ENCODE measurements at places on chromosomes 7 and 10.

DNA sequence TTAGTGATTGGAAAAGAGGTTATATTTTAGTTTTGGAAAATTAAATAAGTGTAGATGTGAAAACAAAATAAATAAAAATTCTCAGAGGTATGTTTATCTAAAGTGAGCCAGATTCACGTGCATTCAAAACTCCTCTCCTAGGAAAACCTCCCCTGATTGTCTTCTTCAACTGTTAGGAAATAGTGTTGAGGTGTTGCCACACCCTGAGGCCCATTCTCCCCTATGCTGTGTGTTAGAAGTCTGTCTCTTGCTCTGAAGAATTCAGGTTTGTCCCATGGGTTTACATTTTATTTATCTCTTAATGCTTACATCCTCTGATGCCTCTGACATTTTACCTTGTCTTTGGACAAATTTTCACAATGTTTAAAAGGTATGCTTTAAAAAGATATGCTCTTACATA lies 40.3 kb downstream of the PTPRE start:
- DNase-seq: no peak

GRCh38 chr7:156731651-156732050 lies 91.1 kb downstream of the RNF32 start:
- DNase-seq: no peak

DNA sequence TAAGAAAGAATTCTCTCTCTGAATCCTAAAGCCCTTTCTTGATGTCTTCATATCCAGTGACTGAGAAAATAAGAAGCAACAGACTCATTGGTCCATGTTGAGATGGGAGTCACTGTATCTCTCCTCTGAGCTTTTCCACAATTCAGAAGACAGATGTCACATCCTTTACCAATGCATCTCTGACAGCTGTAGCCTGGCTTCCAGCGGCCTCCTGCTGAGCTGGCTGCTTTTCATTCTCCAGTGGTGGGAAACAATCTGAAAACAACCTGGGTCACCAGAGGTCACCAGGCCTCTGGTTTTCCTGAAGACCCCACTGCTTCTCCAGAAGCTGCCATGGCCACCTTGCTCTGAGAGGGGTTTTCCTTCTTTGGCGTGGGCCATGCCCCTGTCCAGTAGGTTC lies 18.3 kb upstream of the RPA3 start:
- peak; percentile 75 for DNase-seq

DNA sequence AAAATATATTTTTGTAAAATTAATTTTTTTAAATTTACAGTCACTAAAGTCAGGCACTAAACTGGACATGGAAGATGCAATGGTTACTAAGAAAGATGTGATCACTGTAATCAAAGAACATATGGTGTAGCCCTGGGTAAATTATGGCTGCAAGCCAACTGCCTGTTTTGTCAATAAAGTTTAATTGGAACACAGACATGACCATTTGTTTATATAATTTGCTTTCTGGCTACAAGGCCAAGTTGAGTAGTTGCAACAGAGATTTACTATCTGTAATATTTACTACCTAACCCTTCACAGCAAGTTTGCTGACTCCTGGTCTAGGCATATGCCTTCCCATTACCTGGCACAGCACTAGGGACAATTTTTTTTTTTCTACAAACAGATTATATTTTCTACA lies 448.9 kb downstream of the ADRA2A start:
- DNase-seq: no peak

DNA sequence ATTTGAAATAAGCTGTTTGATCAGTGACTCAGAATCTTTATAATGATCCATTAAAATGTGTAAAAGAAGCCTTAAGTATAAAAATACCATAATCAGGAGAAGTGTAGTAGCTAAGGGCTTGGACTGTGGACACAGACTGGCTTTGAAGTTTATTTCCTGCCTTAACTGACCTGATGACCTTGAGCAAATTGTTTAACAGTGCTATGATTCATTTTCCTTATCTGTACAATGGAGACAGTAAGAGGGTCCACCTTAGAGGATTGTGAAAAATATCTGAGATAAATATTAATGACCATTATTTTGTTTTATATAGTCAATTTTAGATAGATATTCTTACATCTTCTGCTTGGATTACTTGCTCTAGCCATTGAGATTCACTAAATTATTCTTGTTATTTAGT lies 13.3 kb upstream of the RPA3 start:
- no peak for DNase-seq

- no peak for DNase-seq
Observed at GRCh38 chr10:35300063-35300699, 36.1 kb upstream of the CCNY start.

- no peak for DNase-seq
Observed at GRCh38 chr7:43937444-43937843, 11.2 kb downstream of the UBE2D4 start.

DNA sequence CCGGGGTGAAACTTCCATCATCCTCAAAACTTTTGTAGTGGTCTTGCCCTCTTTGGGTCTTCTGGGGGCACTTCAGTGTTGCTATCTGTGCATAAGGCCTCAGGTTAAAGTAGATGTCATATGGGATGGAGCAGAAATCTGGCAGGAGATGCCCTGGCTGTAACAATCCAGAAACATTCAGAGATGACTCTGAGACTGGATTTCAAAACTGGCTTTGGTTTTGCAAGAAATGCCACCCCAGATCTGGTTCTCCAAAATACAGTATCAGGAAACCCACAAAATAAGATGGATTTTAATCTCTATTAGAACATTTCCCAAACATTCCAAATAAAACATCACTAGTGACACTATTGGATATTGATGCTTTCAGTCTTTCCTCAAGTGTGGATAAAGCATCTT lies 191.5 kb downstream of the REEP3 start:
- DNase-seq: no peak

DNA sequence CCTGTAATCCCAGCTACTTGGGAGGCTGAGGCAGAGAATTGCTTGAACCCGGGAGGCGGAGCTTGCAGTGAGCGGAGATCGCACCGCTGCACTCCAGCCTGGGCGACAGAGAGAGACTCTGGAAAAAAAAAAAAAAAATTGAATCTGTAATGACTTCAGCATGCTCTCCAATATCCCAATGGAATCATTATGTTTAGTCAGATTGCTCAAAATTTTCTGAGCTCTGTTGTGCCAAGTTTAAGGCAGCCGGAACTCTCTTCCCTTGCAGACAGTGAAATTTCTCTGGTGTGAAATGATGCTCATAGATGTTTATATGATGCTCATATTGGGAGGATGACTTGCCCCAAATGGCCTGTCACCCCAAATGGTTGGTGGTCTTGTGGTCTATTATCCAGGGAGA lies 180.9 kb downstream of the CTTNBP2 start:
- no peak for DNase-seq

DNA sequence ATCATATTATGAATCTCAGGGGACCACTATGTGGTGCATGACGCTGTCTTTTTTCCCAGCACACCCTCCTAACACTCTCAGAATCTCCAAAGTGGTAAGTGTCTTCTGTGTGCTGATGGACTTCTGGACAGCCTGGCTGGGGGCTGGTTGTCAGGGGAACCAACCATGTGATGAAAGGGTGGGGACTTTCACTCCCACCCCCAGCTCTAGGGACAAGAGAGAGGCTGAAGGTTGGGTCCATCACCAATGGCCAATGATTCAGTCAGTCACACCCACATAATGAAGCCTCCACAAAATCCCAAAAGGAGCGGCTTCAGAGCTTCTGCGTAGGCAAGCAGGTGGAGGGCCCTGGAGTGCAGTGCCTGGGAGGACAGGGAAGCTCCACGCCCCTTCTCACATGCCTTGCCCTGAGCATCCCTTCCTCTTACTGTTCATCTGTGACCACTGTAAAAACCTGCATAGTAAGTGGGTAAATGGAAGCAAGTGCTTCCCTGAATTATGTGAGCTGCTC lies 44.6 kb downstream of the RASGEF1A start:
- peak; percentile 40 for DNase-seq

DNA sequence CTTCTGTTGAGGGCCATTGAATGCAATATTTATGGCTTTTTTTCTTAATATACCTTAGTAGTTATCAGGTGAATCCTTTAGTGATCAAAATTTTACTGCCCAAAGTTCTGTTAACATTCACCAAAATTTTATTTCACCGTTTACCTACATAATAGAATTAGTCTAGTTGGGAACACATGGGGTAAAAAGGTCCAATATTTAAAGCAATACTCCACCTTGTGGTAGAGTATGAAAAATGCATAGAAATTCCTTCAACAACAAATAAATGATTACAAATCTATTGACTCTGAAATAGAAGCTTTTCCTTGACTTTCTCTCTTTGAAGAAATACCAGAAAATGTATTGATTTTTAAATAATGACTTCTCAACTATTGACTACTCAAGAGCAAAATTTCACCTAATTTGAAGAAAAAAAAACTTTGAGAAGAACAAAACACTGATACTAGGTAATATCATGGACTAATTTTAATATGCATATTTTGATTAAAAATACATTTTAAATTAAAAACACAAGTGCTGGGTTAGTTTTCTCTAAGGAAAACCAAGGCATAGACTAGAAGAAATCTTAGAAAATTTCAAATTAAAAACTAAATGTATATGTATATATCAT lies 43.3 kb downstream of the POLR1F start:
- no peak for DNase-seq

- no peak for DNase-seq
Observed at GRCh38 chr10:63409465-63410027, 56.2 kb downstream of the JMJD1C start.

GRCh38 chr7:91927912-91928311 lies 12.8 kb upstream of the AKAP9 start:
- no peak for DNase-seq

DNA sequence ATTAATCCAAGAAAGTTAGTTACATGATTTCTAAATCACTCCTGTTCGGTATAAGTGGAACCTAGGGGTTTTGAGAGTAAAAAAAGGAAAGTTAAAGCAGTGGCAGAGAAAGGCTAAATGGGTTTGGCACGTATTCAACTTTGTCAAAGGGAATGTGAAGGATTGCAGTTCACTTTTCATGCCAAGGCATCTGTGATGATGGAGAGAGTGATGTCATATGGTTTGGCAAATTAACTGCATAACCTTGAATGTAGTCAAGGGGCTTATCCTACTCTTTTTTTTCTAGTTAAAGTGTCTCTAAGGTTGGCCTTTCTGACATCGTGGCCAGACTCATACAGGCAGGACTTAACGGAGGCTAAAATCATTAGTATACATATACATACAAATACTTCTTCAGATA lies 277.8 kb downstream of the EXOC4 start:
- DNase-seq: no peak

- DNase-seq: no peak
Observed at GRCh38 chr7:31407178-31407676, 66.7 kb upstream of the NEUROD6 start.

DNA sequence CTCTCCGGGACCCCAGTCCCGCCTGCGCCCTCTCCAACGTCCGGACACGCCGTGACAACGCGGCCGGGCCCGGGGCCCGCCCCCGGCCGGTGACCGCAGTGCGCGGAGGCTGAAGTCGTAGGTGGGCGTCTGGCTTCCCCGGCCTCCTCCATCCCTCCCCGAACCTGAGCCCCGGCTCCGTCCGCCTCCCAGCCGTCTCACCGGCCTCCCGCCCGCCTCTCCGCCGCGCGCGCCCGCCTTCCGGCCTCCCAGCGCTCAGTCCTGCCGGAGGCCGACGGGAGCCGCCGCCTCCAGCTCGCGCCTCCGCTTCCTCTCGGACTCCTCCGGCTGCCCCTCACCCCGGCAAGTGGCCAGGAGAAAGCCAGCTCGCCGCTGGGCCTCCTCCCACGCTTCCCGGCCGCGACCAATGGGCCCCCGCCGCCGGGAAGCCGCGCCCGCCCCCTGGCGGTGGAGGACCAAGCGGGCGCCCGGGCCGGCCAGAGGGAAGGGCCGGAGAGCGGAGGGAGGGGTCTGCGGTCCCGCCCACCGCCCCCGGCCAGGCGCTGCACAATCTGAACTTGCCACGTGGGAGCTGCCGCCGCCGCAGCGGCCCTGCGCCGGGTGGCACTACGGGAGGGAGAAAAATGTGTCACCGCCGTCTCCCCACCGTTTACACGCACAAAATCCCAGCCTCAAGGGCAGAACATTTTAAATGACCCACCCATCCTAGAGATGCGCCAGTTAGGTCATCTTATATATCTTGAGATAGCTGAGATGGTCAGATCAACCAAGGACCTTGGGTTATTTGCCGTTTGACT lies at the start of gene FAM3C:
Gene FAM3C (minus strand): TSS at position 348 of the 797 bp plus-strand sequence. CDS start 13,339 bp downstream, outside the sequence.
- DNase-seq: peak; percentile 95

- DNase-seq: no peak
Observed at GRCh38 chr10:101647255-101647654, 47.7 kb downstream of the FBXW4 start.

GRCh38 chr10:12703813-12704212 lies 297.7 kb downstream of the CCDC3 start:
- DNase-seq: no peak

- DNase-seq: no peak
Observed at GRCh38 chr7:84294847-84295455, 100.4 kb upstream of the SEMA3A start.

GRCh38 chr7:1839701-1840100 lies 169.6 kb downstream of the ELFN1 start:
- no peak for DNase-seq

DNA sequence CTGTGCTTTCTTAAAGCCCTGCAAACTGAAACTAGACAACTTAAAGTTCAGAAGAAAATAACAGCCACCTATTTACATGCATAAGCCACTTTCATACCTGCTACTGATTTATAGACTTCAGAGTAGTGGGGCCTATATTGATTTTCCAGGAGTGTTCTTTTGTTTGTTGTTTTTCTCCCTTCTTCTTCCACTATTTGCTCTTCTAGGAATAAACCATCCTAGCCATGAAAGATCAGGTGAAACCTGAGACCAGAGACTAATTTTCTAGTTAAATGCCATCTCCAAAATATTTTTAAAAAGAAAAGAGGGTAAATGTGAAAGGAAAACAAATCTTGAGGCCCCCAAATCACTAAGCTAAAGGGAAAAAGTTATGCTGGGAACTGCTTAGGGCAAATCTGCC lies 72.4 kb upstream of the C1GALT1 start:
- DNase-seq: no peak

GRCh38 chr10:103897241-103897774 lies 20.7 kb downstream of the STN1 start:
- DNase-seq: no peak

GRCh38 chr7:13894954-13895353 lies 94.5 kb downstream of the ETV1 start:
- DNase-seq: no peak

GRCh38 chr10:50503661-50504320 lies 120.0 kb downstream of the SGMS1 start:
- DNase-seq: no peak

GRCh38 chr7:69052447-69052846 lies 545.8 kb upstream of the AUTS2 start:
- DNase-seq: no peak

- no peak for DNase-seq
Observed at GRCh38 chr10:76080451-76080850, 649.0 kb downstream of the LRMDA start.

- DNase-seq: no peak
Observed at GRCh38 chr10:88063861-88064557, 200.6 kb downstream of the PTEN start.

DNA sequence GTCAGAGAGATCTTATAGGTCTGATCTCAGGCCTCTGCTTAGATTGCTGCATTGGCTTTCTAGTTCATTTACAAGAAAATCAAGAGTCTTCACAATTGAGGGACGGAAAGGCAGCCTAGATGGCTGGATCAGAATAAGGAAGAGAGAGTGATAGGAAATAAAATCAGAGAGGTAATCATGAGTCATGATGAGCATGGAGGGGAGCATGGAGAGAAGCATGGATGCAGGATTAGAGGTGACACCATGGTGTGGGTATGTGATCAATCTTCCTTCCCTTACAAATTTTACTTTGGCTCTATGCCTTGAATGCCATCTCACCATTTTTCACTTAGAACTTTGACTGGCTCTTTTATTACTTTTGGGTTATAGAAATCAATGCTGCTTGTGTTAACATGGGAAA lies 1.4 kb downstream of the BCCIP start:
- DNase-seq: no peak

All from ecto neural progenitor cell (in vitro differentiated cells).